ENCODE measurements at places on chromosomes 5 and 9.

DNA sequence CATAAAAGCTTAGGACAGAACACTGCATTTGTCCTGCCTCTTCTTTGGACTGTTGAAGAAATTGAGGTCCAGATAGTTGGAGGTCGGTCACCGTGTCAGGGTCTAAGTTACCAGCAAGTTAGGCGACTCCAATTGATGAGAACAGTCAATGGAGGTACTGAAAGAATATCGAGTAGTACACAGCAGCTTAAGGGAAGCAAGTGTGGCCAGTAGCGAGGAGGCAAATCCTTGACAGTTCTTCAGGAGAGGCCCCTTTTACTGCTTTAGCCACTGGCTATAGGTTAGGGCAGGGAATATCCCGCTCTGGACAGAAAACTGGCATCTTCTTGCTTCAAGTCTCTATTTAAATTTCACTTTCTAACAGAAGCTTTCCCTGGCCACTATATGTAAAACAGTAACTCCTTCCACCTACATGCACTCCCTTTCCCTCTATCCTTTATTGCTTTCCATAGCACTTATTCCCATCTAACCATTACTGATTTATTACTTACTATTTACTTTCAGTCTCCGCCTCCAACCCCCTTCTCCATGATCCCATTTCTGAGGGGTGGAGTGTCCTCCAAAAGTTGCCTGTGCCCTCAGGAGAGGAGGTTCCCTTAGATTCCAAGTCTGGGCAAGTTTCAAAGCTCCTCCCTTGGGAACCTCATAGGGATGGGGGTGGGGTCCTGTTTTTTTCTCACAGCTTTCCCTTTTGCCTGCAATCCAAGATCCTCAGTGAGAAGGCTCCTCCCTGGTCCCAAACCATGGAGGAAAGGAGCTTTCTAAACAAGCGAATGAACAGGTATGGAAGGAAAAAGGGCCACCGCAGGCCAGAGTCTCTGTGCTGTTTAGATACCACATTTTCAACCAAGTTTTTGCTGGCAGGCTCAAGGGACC is 4.1 kb upstream of the PRDM6 start:
- DNase-seq: no peak

- DNase-seq: no peak
Observed at GRCh38 chr9:99185934-99186333, 35.8 kb downstream of the ALG2 start.

- DNase-seq: peak; percentile 44
Observed at GRCh38 chr5:95870105-95870672, 47.7 kb upstream of the GLRX start.

DNA sequence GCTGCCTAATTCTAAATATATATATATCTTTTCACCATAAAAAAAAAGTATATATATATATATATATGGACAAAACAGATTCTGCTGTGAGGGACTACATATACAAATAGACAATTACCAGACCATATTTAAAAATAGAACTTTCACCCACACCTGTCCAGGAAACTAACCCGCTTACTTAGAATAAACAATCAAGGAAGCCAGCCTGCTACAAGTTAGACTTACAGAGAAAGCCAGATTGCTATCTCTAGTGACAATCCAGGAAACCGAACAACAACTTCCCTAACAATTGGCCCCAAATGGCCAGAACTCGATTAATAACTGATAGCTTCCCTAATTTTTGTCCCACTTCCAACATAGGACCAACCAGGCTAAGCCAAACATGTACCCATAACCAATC is 5.9 kb downstream of the GLDC start:
- no peak for DNase-seq

GRCh38 chr9:73529666-73530065 is 378.0 kb downstream of the ANXA1 start:
- no peak for DNase-seq

All from stimulated activated CD4-positive, alpha-beta T cell treated with anti-CD3 and anti-CD28 coated beads, Interleukin-12 subunit alpha, Interleukin-12 subunit beta, amount 100 ng/mL, for 24 hours (primary cell).